Activated CD4-positive, CD25-positive, alpha-beta regulatory T cell treated with anti-CD3 and anti-CD28 coated beads, Interleukin-2, amount 50 U/mL, for 72 hours (primary cell): ENCODE measurements at places on chromosomes 12 and 14.

GRCh38 chr12:88188180-88188579 lies 46.1 kb downstream of the TMTC3 start:
- DNase-seq = no peak

GRCh38 chr14:33430414-33431035 lies 491.8 kb downstream of the NPAS3 start:
- no peak for DNase-seq

DNA sequence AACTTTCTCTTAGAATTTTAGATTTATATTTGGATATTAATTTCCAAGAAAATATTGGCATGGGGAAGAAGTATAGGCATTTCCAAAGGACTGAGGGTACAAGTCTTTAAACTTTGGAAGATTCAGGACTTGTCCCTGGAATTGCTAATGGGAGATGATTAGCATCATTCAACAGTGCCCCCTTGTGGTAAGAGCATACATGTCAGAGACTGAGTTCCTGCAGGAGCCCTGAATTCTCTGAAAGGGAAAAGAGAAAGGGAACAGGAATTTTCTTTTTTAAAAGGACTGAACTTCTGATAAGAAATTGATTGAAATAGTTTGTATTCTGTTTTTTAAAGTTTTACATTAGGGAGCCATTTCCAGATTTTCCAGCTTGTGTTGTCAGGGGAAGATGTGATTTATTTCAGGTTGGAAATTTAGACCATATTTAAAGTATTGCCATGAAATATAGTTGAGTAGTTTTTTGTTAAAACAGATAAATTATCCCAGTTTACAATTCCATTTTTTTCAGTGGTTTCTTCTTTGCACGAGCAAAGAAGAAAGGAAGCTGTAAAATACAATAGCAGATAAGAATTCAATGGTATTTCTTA lies 44.0 kb upstream of the REP15 start:
- no peak for DNase-seq

DNA sequence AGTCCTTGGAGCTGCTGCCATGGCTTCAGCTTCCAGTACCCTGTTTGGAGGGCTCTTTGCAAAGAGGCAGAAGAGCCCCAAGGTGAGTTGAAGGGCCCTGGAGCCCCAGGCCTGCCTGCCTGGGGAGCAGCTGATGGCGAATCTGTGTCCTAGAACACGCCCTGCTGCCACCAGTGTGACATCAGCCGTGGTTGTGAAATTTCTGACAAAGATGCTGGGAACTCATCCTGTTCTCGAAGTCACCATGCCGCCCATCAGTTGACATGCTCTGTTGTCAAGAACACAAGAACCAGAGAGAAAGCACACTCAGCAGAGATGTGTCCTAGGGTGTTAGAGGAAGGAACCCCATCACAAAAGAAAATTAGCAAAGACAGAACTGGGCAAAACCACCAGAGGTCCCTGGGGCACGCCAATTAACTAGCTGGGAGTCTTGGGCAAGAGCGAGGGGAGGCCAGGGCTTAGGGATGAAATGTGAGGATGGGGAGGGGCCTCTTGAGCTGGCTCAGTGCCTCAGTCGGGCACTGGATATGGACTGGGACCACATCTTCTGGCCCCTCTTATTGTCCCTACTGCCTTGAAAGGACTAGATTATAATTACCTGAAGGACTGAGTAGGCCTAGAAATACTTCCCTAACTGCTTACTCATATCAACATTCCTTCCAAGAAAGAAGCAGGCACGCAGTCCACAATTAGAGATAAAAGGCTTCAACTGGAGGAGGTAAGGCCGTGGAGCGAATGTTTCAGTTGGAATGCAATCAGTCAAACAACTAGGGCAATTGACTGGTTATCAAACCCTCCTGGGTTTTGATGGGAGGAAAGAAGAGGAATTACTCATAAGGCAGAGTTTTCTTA lies 163.1 kb downstream of the CACNA1C start:
- no peak for DNase-seq

DNA sequence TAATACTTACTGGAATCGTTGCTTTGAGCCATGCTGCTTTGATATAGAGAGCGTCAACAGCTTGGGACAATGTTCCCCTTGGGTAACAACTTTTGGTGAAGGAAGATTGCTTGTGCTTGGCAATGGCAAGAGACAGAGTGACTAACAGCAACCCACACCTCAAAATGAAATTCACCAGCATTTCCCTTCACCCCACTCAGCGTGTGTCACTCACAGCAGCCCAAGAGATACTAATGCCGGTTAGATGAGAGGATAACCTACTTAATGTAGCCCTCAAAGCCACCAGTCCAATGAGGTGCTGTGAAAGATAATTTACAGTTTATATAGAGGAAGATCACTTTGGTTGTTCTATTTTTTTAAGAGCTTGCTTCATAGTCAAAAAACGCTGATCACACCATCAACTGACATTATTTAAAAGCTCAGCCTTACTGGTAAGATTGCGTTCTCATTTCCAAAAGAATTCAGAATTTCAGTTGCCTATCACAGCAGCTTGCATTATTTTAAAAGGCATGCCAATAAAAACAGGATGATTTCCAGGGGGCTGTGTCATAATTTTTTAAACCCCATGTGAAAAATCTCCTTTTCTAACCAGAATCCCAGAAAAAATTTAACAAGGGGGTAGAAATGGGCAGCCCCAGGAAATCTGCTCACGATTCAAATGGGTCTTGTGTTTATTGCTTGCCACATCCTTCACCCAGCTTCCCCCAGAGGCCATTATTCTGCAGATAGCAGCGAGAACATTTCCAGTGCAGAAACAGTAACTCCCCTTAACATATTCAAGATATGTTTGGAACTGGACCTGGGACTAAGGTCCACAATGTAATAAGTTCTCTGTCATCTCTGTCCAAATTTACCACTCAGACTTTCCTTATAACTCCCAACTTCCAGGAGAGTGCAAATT lies at the start of gene IL26:
TSS of gene IL26 (minus strand) at position 235 of the 901 bp plus-strand sequence. CDS start at position 181, 54 bp downstream.
- no peak for DNase-seq

DNA sequence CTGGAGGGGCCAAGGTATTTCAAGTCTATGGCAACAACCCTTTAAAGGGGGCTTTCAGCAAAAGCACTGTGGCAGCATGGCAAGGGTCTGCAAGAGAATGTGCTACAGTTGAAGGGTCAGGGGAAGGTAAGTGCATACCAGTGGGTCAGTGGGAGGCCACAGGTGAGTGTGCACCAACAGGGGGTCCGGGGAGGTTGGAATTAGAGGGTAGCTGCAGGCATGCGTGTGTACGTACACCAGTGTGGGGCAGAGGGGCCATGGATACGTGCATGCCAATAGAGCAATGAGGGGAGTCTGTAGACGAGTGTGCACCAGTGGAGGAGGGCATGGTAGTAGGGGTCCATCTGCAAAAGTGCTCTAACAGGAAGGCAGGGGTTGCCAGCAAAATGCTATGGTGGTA lies 448.9 kb downstream of the NAV3 start:
- DNase-seq = no peak

- no peak for DNase-seq
Measured at GRCh38 chr12:111395336-111396187, 10.2 kb upstream of the SH2B3 start.

- no peak for DNase-seq
Measured at GRCh38 chr12:67040861-67041137, 228.4 kb upstream of the CAND1 start.

GRCh38 chr12:90827567-90827966 lies 127.4 kb downstream of the CCER1 start:
- no peak for DNase-seq

- DNase-seq = no peak
Measured at GRCh38 chr12:2797721-2798418, 3.1 kb downstream of the FKBP4 start.

- no peak for DNase-seq
Measured at GRCh38 chr14:79337761-79338160, 873.5 kb downstream of the DIO2 start.
